Hematopoietic multipotent progenitor cell treated with erythropoietin and hydrocortisone succinate and interleukin-3 and kit ligand, for 6 days (in vitro differentiated cells): ENCODE measurements at places on chromosomes 11 and 22.

DNA sequence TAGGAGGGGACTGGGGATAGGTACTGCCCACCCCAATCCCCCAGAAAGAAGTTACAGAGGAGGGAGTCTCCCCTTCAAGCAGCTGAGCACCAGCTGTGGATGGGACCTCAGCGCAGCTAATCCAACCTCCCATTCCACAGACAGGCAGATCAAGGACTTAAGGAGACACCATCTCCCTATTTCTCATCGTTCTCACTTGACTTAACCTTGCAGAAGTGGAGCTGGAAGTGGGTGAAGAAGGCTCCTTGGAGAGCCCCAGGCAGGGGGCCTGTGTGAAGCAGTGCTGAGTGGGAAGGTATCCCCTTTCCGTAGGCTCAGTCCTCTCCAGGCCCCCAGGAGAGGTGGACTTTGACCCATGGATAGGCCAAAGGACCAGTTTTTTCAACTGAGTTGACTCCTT is 27.3 kb downstream of the USP35 start:
- DNase-seq: no peak

DNA sequence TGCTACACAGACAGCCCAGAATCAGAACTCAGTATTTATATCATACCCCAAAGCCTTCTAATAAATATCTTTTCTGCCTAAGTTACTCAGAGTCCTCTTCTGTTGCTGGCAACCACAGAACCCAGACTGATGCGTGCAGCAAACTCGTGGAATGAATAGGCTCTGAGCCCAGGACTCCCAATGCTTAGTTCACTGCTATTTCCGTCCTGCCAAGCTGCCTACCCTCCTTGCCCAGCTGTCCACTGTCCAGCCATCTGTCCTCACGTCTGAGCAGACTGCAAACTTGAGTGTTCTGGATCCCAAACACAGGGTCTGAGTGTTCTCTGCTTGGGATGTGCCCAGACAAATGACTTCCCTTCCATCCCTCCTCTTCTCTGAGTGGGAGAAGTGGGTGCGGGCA is 19.4 kb downstream of the PTPN5 start:
- no peak for DNase-seq

- no peak for DNase-seq
Observed at GRCh38 chr22:44341431-44342346, 28.9 kb upstream of the SHISAL1 start.

DNA sequence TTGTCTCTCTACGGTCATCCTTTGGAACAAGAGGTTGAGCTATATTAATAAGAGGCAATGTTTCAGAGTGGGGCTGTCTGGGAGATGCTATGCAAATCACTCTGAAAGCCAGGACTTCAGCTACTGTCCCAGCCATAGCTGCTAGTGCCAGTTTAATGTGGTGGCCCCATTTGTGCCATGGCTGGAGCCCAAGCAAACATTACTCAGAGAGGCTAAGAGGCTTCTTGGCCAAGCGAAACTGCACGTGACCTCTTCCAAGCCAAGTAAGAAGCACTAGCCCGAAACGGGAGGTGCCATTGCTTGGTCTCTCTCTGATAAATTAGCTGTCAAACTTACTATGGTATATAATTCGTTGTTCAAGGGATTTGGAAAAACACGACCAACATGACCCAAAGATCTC is 50.4 kb upstream of the TBCEL start:
- DNase-seq: no peak

DNA sequence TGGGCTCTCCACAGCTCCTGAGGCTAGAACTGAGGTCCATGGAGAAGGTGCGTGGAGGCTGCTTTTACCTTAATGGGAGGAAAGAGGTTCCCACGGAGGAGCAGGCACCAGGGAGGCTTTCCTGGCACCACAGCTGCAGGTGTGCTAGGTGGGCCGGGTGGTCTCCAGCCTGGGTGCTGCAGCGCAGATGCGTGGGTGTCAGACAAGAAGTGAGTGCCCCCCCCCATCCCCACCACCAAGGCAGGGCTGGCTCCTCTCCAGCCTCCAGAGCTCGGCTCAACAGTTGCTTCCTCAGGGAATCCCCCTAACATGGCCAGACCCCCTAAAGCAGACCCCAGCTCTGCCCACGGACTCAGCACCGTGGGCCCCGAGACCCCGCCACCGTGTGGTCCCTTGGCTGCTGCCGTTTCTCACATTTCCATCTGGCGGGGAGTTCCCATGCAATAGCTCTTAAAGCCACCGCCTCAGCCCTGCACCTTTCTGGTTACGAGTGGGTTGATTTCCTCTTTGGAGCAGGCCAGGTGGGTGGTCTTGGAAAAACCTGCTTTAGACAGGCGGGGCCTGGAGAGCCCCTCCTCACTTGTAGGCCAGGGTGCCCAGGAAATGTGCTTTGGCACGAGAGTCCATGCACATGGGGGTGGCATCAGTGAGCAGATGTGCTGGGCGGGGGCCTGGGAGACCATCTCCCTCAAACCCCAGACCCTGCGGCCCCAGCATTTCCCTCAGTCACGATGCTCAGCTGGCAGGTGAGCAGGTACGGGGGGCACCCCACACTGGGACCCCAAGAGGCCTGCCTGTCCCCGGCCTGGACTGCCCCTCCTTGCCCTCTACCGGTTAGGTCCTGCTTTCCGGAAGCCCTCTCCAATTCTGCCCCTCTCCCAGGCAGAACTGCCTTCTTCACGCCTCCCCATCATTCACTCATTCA is 93.7 kb downstream of the ARHGAP8 start:
- DNase-seq: no peak

DNA sequence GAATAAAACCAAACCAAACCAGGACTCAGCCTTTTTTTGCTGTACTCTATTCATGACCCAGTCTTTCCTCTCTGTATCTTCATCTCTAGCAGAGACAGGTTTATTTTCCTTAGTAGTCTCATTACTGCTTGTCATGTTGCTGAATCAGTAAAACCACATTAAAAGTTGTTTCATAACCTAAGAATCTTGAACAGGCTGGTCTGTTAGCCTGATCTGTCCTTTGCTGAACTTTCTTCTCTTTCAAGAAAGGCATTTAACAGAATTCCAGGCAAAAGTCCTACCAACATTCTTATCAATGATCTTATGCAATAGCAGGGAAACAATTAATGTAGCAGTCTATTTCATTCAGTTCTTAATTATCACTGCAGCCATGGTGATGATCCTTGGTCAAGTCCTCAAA is 197.7 kb downstream of the CASP12 start:
- DNase-seq: peak; percentile 33

DNA sequence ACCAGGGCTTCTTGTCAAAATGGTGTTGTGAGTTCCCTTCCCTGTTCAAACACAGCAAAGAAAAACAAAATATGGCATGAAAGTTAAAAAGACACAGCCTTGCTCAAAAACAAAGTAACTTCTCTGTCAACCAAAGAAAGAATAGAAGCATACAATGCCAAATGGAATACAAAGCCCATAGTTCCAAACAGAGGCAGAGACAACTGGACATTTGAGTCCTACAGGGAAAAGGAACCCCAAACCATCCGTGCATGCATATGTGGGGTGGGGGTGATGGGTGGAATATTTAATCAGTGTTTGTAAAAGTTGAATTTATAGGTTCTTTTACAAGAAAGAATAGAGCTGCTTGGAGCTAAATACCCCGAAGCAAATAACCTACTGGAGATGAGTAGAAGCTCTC is 218.7 kb downstream of the FAM76B start:
- DNase-seq: no peak

DNA sequence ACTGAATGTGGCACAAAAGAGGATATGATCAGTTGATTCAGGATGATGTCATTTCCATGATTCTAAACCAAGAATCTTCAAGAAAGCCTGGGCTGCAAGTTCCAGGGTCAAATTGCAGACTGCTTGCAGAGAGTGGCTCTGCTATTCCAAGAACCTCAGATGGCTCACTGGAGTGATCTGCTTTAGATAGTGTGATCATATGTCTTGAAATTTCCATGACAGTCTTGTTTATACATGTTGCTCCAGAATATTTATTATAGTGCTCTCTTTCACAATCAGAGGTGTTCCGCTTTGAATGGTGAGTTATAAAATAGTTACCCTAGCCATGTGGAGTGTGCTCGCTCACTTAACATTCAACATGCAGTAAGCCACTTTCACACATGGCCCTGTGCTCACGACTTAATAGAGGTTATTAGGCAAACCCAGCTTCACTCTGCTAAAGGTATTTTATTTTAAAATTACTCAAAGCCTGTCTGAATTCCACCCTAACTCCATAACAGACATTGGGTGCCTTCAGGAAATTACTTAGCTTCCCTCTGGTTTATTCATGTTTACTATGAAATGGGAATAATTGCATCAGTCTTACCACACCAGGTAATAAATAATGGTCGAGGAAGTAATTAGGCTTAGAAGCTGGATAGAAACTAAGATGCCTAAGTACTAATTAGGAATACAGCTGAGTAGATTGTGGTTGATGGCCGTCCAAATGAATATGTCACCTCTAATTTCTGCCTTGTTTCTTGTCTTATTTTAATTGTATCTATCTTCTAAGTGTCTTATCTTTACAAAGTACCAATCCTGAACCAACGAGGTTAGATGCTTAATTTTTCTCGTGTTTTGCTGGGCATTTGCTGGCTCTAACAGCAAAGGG is 187.9 kb downstream of the ETS1 start:
- DNase-seq: no peak

GRCh38 chr11:65555693-65556231 is 2.4 kb downstream of the LTBP3 start:
- DNase-seq: peak; percentile 57

DNA sequence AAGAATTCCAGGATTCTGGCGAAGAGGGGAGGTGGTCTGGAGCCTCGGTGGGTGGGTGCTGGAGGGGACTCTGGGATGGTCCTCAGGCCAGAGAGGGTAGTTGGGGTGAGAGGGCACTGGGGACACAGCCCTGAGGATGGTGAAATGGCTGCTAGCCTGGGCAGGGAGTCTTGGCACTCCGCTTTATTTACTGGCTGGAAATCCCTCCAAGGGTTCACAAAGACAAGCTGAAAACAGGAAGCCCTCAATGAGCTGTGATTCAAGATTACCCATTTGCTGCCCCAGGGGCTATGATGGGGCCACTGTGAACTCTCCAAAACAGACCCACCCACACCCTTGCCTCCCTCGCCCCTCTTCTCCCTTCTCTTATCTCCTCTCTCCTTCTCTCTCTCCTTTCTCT is 71.9 kb downstream of the FBXO7 start:
- peak; percentile 48 for DNase-seq

GRCh38 chr11:125373426-125374391 is 122.4 kb downstream of the FEZ1 start:
- DNase-seq: no peak

DNA sequence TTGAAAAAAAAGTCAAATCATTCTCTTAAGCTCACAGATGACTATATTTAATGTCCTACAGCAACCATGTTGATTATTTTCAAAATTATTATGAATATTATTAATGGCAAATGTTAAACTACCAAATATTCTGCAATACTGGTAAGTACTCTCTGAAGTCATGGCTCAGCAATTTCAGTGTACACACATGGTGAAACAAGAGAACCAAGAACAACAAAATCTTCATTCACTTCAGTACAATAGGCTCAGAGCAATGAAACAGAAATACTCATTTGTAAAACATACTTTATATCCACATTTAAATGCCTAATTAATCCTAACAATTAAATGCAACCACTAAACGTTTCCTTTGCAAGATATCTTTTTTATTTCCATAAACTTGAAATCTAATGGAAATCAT is 347.2 kb downstream of the TTC28 start:
- DNase-seq: no peak

GRCh38 chr11:65126624-65127274 is 4.6 kb downstream of the MRPL49 start:
- no peak for DNase-seq

GRCh38 chr11:86182976-86183584 is 61.5 kb upstream of the EED start:
- peak; percentile 58 for DNase-seq

DNA sequence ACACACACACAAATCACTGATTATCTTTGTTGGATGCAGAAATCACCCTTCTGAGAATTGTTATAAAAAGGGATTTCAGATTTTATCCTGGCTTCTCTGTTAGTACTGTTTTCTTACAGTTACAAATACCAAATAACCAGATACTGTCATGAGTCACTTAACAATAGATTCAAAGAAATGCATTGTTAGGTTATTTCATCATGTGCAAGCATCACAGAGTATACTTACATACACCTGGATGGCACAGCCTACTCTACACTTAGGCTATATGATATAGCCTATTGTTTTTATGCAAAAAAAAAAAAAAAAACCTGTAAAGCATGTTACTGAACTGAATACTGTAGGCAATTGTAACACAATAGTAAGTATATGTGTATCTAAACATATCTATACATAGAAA is 319.2 kb upstream of the ARHGAP42 start:
- DNase-seq: no peak

- no peak for DNase-seq
Observed at GRCh38 chr11:64140082-64140481, 25.8 kb downstream of the MACROD1 start.

- no peak for DNase-seq
Observed at GRCh38 chr22:47089796-47090460, 327.5 kb downstream of the TBC1D22A start.

DNA sequence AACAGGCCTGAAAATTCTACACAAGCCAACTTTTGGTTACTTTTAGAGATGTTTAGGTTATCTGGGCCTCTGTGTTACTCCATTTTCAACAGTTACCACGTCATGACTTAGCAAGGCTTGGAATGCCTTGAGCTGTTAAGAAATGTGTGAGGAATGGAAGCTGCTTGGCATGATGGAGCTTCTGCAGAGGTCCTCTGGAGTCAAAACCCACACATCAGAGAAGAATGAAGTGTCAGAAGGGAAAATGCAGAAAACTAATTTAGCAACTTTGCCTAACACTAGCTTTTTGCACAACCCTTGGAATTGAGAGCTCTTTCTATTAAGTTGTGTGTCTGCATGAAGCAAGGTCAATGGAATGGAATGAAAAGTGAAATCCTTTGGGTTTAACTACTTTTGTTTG is 27.4 kb downstream of the FAT3 start:
- no peak for DNase-seq

GRCh38 chr22:29641700-29642330 is 38.4 kb downstream of the NF2 start:
- DNase-seq: no peak

GRCh38 chr11:23789938-23790371 is 706.9 kb upstream of the LUZP2 start:
- no peak for DNase-seq

DNA sequence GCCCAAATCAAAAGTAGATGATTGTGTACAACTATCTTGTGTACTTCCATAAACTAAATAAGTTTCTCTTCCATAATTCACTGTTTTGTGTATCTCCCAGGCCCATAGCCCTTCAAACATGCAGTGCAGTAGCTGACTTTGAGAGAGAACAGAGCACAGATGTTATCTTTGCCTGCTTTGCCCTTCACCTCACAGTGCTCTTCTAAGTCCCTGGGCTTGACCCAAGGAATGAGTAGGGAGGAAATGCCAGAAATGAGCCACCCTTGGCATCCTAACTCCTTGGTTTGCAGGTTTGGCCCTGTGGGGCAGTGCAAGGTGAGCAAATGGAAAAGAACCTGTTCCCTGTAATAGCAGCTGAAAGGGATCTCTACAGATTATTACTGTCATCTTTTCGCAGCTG is 79.2 kb downstream of the STIM1 start:
- no peak for DNase-seq

DNA sequence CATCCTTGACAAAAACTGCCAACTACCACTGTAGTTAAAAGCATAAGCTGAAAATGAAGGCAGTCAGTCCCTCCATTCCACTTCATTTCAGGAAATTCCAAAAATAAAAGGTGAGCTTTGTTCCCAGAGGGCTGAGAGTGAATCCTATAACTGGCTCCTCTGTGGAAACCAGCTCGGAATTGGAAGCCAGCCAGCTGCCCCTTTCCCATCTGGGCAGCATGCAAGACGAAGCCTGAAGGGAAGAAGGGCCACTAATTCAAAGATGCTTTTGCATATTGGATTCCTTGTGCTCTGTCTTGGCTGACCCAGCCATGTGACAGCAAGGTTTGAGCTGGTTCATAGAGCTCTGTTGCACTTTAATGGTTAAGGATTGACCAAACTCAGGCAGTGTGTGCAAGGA is 83.4 kb downstream of the ALX4 start:
- DNase-seq: no peak
